ENCODE measurements at places on chromosomes 2 and 18.

DNA sequence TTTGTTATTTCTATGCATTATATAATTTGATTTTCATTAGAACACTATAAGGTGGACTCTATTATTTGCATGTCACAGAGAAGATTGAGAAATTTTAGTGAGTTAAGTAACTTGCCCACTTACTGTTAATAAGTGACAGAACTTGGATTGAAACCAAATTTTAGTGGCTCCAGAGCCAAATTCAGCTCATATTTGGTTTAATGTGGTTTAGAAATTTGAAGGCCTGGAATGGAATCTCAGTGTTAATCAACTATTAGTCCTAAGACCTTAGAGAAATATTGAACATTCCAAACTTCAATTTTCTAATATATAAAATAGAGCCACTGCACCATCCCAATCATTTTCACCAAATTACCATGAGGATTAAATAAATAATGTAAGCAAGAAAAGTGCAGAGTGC, 281.6 kb downstream of the ZNF385B start:
- no peak for DNase-seq

GRCh38 chr2:162232671-162233070, 10.6 kb downstream of the FAP start:
- no peak for DNase-seq

DNA sequence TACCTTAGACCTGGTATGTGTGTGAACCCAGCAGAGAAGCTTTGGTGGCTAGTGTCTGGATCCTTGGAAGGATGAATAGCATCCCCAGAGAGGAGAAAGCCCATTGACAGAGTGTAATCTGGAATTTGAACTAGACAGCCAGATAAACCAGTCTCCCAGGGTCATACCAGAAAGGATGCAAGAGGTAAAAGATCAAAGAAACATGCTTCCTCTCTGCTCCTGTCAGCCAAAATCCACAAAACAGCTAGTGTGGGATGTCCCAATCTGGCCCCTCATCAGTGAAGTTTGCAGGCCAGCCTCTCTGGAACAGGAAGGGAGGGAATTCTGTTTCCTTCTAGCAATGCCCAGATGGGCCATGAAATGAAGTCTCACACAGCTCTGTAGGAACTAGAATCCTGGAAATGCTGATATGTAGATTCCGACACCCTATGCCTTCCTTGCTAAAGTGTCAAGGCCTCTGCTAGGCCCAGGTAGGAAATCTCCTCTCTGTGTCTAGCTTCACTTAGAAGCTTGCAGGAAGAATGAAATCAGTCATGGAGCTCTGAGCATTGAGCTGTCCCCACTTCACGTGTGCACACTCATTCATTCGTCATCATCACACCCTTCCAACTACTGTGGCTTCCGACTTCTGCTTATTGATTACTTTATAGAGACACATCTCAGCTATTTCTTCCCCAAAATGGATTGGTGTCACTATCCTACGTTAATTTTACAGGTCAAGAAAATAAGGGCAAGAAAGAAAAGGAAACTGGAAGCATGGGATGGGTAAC, 38.0 kb downstream of the EVA1A start:
- no peak for DNase-seq

DNA sequence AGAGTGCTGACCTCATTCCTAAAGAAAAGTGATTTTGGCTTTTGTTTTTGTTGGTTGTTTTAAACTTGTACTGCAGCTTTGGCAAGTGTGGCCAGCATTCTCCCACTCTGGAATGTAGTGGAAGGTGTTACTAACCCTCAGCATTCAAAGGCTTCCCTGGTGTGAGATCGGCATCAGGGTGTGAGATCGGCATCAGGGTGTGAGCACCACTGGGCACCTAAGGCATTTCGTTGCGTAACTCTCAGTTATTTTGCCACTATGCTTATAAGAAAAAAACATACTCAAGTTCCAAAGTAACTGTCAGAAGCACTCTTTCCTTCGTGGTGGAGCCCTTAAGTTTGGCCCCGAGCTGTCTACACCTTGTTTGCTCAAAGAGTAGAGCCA, 1.7 kb downstream of the CYBRD1 start:
- no peak for DNase-seq

- DNase-seq, result no peak
Measured at GRCh38 chr18:48627216-48627615, 88.4 kb downstream of the CTIF start.

GRCh38 chr2:12895017-12895416, 178.3 kb downstream of the TRIB2 start:
- DNase-seq, result no peak

DNA sequence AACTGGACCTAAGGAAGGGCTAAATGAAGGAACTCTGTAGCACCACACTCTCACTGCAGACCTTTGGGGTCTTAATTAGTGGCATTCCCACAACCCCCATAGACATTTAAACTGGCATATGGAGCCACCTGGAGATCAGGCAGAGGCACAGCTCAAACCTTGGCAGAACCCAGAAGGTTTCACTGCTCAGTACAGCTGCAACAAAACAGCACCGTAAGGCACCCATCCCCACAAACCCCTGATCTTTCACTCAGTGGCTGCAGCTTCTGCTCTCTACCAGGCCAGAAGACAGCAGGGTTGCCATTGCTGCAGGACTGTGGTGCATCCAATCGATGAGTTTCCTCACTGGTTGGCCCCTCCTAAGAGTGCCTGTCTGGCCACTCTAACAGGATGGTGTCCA, 361.6 kb upstream of the VRK2 start:
- no peak for DNase-seq

DNA sequence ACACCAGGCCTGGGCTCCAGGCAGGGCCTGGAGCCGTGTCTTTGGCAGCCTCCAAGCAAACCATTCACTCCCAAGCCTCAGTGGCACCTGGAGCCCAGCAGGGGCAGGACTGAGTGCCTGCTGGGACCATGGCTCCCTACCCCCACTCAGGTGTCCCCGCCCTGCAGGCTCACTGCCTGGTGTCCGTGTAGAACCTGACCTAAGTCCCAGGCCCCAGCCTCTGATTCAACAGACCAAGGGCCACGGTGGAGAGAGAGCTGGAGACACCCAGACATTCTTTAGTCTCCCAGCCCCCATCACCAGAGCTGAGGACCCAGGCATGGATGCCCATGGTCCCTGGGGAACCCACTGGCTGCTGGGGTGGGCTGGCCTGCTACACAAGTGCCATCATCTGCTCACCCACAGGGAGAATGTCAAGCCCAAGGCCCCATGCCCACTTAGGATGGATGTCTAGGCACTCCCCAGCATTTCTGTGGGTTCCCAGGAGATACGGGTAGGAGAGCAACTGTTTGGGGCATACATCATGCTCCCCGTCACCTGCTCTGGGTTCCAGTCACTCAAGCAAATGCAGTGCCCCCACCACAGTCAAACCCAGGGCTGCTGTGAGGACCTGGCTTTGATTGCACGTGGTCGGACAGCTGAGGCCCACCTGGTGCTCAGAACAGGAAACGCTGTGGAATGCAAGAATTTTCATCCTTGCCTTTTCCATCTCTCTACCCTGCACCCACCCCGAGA, 42.9 kb upstream of the ATG16L1 start:
- no peak for DNase-seq

DNA sequence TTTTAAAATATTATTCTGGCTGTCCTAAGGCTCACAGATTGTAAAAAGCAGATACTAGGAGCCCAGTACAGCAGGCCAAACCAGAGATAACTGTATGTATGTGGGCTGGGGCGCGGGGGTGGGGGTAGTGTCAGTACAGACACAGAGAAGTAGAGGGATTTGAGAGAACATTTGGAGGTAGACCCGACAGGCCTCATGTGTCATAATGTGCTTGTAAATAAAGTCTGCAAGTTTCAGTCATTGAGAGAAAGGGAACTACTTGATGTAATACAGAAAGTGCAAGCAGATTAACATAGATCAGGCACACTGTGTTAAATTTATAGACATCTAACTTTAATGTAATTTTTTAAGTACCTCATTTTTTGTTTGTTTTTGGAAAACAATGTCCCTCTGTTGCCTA, 7.4 kb upstream of the POLI start:
- DNase-seq, result no peak
